SHP77 treated with DMSO at 0.1 percent for 48 hours (cell line): ENCODE measurements at places on chromosomes 16 and 17.

DNA sequence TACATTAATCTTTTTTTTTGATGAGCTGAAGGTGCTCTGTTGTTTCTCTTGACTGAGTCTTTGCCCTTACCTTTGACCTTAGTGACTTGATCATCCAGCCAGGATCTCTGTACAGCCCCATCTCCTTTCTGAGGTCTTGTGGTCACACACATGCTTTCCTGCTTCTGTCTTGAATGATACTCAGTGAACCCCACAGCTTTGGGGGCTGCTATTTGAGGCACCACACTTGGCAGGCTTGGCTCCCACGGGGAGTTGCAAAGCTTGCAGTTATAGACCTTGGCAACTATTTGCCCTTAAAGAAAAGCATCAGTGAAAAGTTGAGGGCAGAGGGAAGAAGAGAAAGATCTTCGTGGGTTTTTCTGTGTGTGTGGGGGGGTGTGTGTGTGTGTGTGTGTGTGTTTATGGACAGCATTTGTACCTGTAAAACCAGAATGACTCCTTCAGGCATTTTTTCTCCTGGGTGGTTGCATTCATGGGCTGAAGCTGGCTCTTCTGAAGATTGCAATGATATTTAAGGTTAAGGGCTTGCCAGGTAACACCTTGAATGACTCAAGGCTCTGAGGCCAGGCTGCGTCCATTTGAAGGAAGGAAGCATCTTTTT, 101.6 kb downstream of the MSI2 start:
- DNase-seq, result no peak

- DNase-seq, result no peak
Observed at GRCh38 chr16:88618182-88618955, 20.0 kb upstream of the IL17C start.

DNA sequence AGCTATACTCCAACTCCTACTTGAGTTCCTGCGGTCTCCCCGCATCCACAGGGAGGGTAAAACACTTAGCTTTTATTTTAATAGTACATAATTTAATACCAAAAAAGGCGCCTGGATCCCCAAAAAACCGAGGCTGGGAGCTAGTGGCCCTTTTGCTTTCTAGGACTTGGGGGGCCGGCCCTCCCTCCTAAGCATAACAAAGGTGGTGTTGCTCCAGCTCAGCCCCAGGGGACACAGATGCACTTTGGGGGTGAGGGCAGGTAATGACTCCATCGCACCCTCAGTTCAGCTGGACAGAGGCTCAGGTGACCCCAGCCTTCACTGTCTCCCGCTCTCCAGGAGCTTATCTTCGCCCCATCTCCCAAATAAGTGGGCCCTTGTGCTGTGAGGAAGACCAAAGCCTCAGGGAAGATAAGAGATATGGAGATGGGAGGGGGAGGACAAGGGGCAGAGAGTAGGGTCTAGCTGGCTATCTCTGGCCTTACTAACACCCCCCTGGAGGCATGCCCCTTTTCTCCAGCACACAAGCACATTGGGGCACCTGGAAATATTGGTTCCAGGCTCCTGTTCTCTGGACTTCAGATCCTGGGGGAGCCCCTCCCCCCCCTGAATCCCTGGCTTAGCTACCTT, 2.8 kb upstream of the NHERF1 start:
- no peak for DNase-seq

DNA sequence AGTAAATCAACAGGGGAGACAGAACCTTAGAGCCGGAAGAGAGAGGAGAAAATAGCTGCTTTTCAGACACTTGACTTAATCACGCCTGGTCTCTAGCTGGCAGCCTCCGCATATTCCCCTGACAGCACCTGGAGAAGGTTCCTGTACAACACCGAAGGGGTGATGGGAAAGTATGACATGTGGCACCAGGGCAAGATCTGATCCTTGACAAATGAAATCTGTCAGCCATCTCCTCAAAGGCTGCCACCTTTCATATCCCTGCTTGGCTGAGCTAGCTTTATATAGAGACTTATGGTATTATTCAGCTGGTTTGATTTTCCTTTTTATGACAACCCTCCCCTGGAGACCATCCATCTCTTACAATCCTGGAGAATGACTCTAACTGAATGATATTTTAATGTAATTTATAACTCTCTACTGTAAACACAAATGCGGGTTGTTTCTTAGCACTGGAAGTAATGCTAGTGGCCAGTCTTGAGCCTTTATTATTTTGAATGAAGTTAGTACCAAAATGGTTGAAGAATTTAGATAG, 1205.3 kb upstream of the CDH8 start:
- no peak for DNase-seq

- no peak for DNase-seq
Observed at GRCh38 chr17:3959921-3960601, 4.2 kb downstream of the ATP2A3 start.

- peak; percentile 61 for DNase-seq
Observed at GRCh38 chr16:47018223-47018891, 44.9 kb upstream of the DNAJA2 start.

DNA sequence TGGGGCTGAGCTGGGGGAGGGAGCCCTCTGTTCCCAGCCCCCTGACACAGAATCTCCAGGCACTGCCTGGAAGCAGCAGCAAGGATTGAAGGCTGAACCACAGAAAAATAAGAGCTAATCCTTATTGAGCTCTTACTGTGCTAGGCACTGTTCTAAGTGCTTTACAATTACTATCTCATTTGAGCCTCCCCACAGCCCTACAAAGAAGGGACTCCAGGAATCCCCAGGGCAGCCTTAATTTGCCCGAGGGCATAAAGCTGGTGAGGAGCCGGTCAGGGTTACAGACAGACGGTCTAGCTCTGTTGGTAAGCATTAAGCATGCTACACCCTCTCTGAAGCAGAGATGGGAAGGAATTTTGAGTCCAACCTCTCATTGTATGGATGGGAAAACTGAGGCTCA, 7.0 kb downstream of the SAMD14 start:
- no peak for DNase-seq

- no peak for DNase-seq
Observed at GRCh38 chr16:11915114-11915643, 577 bp downstream of the GSPT1 start.

DNA sequence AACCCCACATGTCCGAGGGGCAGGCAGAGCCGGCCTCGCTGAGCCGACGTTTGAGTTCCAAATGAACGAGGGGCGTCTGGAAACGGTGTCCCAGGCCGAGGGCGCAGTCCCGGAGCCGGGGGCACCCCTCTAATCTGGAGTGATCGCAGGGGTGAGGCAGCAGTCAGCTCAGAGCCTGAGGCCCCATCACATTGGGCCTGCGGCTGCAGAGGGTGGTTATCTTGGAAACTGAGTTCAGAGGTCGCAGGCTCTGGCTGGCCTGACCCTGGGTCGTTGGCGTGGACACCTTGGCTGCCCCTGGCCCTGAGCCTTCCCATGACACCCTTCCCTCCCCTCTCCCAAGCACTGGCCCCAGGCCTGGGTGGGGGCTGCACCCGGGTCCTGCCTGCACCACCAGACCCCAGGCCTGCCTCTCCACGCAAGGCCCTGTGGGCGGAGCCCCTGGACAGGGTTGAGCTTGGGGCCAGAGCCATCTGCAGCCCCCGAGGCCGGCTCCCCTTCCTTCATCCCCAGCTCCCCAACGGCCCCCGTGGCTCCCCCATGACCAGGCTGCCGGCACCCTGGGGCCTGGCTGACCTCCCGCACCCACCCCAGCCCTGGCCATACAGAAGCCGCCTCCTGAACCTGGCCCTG, 45.6 kb downstream of the ZFPM1 start:
- no peak for DNase-seq

DNA sequence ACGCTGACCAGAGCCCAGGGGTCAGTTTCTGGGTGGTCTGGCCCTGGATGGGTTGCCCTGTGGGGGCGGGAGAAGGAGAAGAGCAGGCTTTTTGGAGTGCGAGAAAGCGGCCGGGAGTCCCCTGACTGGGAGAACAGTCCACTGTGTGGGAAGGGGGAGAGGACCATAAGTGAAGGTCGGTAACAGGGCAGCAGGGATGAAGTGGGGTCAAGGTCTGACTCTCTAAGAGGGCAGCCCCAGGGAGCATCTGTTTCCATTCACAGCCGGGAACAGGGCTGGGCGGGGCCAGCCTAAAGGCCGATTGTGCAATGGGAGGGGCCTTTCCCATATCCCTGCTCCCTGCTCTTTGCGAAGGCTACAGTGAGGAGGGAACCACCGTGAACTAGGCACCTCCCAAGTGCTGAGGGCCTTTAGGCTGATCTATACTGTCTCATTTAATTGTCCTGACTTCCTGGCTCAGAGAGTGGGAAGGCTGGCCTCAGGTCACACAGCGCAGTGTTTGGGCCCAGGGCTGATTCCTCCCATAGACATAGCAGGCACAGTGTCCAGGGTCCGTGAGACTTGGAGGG, 10.4 kb upstream of the WFDC1 start:
- DNase-seq, result no peak

GRCh38 chr16:9270941-9271340, 179.5 kb downstream of the HAPSTR1 start:
- DNase-seq, result no peak

DNA sequence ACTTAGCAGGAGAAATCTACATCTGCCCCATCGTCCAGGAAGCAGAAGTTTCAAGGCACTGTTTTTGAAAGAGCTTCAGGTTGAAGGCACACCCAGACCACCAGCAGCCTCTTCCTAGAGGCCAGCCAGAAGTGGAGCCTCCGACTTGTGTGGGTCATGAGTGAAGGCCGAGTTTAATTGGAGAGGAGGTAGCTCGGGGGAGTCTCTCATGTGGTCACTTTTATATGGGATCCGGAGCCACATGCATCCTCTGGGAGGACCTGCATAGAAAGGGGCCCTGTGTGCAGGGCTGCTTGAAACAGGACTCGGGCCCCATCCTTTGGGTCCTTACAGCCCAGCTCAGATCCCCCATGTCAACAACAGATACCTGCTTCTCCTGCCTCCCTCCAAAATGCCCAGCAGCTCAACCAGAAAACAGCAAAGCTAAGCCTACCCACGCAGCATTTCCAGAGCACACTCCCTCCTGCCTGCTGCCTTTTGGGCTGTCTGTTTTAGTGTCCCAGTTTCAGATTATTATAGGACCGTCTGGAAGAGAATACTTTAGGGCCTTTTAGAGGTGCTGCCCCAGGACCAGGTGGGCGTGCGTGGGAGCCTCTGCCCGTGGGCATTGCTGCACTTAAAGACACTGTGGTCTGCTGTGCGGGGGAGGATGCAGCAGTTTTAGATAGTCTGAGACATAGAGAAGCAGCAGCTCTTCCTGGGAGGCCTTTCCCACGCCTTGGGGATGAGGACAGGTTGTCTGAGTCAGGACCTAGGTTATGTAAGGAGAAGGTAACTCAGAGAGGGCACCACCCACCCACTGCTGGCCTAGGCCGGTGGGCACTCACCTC, 29.5 kb downstream of the MPRIP start:
- DNase-seq, result no peak

DNA sequence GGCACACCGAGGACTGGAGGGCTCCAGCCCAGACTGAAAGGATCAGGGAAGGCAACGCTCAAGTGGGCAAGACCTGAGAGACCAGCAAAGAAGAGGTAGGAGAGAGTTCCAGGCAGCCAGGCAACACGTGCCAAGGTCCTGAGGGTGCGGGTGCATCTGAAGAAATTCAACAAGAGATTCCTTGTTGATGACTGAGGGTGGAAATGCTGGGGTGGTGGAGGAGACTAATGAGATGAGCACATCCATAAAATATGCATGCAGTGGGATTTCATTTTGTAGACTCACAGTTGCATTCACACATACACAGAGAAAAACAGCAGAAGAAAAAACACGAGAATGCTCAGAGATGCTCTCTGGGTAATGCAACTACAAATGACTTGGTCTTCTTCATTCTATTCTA, 154.8 kb upstream of the FOXF1 start:
- no peak for DNase-seq

DNA sequence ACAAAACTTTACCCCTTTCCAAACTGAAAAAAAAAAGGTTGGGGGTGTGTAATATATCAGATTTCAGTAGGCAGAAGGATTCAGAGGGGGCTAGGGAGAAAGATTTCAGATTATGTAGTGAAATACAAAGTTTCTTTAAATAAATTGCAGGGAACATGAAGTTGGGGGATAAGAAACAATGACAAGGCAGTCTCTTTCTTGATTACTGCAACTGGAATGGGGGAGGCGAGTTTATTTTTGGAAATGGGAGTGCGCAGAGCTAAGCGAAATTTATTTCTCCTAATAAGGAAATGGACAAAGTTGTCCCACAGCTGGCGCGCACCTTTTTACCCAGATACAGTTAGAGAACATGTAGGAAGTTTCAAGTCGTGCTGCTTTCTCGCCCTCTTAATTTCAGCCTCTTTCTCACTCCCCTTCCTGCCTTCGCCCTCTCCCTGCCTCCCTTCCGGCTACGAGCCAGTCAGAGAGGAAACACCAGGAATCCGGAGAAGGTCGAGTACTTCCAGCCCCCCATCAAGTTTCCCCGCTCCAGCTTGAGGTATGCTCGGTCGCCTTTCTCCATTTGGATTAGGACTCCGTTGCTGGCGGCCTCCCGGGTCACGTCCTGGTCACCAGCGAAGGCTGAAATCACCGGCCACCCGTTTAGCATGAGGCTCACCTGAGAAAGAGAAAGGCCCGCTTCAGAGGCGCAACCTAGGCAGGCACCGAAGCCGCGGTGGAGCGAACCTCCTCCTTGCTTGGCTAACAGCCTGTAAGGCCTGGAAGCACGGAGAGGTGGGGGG, 2.5 kb downstream of the CBLN1 start:
- DNase-seq, result no peak

DNA sequence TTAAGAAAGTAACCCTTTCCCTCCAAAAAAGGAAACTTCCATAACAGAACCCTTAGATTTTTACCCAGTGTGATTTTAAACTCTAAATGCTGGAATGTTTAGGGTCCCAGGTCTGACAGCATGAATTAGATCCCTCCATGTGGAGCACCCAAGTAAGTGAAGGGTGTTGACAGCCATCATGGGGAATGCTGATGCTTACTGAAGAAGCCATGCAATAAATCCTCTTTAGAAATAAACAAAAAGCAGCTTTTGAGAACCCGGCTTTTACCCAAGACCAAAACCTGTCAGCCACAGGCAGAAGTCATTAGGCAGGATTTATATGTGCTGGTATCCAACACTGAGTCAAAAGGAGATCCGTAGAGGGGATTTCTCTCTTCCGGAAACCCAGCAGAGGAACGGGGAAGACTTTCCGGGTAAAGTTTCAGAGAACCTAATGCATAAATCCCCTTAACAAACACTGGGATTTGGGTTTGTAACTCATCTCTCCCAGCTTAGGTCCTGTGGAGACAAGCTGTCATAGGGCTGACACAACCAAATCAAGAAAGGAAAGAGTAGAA, 287.5 kb downstream of the IRX3 start:
- DNase-seq, result no peak

DNA sequence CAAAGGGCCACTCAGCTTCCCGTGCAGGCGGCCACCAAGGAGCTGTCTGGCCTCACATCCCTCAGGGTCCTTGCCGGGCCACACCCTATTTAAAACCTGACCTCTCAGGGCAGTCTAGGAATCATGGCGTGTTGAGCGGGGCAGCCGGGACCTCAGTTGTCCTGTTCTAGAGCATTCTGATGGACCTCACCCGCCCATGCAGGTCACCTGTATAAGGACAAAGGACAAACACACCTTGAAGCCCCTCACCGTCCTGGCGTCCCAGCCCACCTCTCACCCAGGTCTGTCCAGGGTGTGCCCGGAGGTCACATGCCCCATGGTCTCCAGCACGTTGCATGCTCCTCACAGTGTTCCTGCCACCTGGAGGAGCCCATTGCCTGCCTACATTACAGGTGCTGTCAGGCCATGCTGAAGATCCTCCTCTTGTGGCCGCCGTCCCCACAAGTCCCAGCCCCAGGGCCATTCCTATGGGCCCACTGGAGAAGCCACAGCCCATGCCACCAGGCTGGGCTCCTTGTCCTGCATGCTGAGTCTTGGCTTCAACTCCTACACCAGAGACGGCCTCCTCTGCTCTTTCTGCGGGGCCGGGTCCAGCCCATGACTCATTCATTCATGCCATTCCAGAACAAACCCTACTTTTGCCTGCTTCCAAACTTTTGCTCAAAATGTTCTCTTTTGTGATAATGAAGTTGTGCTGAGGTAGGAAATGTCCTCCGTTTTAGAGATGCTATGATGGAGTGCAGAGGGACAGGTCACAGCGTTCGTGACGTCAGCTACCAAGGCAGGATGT, 46.3 kb downstream of the PEMT start:
- DNase-seq, result no peak
